Stimulated activated CD4-positive, alpha-beta T cell treated with anti-CD3 and anti-CD28 coated beads, Interleukin-4, amount 100 ng/mL, for 48 hours (primary cell): ENCODE measurements at places on chromosomes 3 and 15.

DNA sequence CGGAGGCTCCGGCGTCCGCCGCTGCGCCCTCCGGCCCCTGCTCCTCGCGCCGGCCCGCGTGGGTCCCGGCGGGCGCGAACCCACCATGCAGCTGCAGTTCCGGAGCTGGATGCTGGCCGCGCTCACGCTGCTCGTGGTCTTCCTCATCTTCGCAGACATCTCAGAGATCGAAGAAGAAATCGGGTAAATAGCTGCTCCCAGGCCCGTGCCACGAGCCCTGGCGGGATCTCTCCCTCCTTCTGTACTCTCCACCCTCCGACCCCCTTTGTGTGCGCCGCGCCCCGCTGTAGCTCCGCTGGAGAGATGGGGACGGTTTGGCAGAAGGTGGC lies 263 bp downstream of the ST8SIA2 start:
- DNase-seq: no peak

DNA sequence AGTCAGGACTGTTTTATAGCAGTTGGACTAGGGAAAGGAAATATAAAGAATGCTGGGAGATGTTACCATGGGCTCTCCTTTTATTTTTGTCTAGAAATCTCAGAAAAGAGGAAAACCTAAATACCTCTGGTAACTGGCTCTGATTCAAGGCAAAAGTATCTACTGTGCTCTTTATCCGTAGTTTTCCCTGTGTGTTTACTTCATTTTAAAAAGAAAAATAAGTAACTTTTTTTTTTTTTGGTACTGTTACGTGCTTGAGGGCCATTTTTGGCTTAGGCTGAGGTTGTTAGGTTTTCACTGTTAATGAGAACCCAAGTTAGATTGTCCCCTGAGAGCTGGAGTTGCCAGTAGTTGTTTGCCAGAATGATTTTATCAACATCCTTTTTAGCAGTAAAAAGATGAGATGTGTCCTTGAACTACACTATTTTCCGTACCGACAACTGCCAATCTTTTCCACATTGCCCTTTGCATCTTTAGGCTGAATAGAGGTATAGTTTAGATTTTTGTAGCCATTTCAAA lies 35.8 kb downstream of the IQGAP1 start:
- no peak for DNase-seq

DNA sequence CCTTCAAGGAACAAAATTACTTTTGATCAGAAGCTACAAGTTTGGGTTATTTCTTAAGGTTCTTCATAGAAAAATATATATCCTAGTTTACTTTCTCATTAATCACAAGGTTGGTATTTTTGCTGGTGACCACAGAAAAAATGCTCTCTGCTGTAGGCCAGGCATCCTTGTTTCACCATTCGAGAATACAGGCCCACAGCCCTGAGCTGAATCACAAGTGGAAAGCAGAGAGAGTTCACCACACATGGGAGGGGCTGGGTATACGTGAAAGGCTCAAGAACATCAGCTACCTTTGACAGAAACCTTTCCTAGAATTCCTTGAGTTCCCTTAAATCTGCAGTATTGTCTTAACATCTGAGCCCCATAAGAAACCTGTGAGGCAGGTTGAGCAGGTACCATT lies 23.2 kb downstream of the CPEB1 start:
- no peak for DNase-seq

DNA sequence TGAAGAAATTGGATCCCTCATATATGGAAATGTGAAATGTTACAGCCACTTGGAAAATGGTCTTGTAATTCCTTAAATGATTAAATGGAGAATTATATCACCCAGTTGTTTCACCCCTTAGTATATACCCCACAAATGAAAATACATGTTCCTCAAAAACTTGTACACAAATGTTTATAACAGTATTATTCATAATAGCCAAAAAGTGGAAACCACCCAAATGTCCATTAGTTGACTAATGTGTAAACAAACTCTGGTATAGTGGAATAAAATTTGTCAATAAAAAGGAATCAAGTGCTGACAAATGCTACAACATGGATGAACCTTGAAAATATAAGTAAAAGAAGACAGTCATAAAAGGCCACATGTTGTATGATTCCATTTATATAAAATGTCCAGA lies 12.5 kb downstream of the FAM162A start:
- no peak for DNase-seq

GRCh38 chr3:109943181-109943580 lies 605.8 kb upstream of the DPPA4 start:
- no peak for DNase-seq

DNA sequence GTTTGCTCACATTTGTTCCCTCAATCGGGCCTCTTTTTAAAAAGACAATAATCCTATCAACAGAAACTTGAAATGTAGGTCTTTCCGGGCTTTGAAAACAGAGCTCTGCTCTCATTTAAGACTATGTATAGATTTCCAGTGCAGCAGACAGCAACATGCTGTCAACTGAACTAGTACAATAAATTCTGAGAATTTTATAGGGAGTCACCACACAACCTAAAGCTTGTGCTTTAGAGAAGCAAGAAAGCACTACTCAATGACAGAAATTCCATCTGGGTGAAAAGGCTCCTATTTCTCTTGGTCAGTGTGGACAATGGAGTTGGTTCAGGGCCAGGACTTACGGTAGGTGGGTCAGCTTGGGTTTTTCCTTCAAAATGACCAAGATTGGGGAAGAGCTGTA lies 583.5 kb downstream of the ROBO1 start:
- no peak for DNase-seq

DNA sequence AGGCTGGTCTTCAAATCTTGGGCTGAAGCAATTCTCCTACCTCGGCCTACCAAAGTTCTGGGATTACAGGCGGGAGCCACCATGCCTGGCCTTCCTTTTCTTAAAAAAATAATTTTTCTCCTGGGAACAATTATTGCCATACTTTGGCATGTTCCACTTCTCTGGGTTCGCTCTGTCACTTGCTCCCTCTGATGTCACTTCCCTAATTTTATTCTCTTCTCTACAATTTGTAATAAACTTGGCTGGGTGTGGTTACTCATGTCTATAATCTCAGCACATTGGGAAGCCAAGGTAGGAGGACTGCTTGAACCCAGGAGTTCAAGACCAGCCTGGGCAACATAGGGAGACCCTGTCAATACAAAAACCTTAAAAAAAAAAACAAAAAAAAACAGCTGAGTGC lies 6.1 kb upstream of the IMPDH2 start:
- no peak for DNase-seq

DNA sequence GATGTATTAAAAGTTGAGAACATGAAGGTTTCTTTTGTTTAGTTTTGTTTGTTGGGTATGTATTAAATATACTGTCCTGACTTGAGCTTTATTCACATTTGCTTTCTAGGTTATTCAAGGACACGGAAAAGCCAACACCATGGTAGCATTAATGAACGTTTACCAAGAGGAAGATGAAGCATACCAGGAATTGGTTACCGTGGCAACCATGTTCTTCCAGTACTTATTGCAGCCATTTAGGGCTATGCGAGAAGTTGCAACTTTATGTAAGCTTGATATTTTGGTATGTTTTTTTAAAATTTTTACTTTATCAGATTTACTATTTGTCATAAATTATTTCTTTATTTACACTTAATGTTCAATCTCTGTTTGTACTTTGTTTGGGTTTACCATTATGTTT lies 3.6 kb downstream of the WHAMM start:
- no peak for DNase-seq

DNA sequence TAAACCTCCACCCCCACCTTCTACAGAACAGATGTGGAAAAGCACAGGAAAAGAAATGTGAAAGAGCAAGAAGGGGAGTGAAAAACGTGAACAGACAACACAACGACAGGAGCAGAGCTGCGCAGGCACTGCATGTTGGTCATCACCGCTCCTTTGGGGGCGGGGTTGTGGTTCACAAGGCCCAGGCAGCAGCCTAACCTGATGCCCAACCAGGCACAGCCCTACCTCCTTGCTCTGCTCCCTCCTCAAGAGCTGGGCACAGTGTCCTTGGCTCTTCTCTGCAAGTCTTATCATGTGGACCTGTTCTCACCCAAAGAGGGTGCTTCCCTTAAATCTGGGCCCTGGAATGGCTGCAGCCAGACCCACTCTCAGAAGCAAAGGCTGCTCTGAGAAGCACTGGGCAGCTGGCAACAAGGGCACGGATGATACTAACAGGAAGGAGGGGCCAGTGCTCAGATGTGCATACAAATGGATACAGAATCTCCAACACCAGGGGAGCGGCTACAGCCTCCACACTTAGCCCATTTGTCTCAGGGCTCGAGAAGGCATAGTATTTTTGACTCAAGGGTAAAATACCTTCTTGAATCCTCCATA lies 64.6 kb downstream of the DHX30 start:
- DNase-seq: no peak

DNA sequence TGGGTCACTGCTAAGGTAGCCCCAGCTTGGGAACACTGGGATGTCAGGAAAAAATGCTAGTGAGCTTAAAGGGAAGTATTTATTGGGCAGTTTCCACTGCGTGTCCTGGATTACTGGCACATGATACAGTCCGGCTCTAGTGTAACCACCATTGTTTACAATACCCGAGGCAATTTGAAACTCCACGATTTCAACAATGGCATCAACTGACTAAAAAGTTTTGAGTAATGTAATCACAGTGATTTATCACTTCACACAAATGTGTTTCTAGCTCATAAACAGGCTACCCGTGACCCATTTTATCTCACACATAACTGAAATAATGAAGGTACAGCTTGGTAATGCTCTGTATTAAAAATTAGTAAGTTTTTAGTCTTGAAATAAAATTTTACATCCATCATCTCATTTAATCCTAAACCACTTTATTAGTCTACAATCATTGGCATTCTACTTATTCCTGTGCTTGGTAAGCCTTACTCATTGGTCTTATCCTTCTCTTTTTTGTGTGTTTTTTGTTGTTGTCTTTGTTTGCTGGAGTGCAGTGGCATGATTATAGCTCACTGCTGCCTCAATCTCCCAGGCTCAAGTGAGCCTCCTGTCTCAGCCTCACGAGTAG lies 7.6 kb downstream of the ZMAT3 start:
- no peak for DNase-seq

GRCh38 chr3:177348974-177349373 lies 151.7 kb upstream of the TBL1XR1 start:
- DNase-seq: no peak

DNA sequence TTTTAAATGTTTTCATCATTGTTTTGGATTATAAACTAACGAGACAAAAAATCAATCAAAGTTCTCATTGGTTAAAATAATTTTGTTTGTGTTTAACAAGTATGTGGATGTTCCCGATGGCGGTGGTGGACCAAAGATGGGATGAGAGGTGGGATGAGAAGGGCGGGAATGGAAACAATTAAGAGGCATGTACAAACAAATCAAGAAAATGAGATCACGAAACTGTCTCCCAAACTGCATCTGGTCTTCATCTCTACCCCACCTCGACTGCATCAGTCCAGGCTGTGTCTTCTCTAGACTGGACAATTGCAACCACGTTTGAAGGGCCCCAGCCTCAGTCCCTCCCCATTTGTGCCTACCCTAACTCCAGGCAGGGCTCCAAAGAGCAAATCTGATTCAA lies 56.1 kb downstream of the SLC12A8 start:
- DNase-seq: no peak

DNA sequence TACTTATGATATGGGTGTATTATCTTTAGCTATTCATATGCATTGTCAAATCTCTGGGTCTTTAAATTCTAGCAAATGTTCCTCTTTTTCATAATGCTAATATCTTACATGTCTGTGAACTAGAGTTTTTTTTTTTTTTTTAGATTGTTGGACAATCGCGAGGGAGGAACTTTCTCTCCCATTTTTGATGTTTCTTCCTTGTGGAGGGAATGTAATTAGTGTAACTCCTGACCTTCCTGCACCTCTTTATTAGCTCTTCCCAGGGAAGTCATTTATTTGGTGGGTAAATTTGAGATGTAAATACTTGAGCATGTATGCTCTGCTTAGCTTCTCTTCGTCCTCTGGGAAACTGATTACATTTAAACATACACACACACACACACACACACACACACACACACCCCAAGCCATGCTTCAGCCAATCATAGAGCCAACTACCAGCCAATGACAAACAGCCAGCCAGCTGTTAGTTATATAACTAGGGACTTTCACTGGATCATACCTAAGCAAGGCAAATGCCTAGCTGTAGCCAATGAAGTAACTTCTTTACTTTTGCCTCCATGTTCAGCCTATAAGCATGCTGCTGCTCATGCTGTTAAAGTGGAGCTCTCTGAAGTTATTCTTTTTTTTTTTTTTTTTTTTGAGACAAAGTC lies 8.3 kb upstream of the USP8 start:
- no peak for DNase-seq

- no peak for DNase-seq
Observed at GRCh38 chr15:34890424-34890823, 79.1 kb downstream of the AQR start.

- no peak for DNase-seq
Observed at GRCh38 chr3:49248840-49249227, 28.2 kb downstream of the C3orf62 start.

GRCh38 chr3:179463319-179463718 lies 12.0 kb upstream of the GNB4 start:
- no peak for DNase-seq

DNA sequence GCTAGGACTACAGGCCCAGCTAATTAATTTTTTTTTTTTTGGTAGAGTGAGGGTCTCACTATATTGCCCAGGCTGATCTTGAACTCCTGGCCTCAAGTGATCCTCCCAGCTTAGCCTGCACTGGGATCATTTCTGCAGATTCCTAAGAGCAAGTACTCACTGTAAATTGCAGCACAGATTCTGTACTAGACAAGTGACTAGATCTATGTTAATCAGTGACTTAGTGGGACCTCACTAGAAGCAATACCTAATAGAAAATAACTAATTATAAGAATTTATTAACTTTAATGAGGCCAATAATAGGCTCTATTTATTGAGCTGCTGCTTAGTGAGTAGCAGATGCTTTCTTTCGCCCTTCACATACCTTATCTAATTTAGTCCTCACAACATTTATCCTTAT lies 10.6 kb upstream of the UTS2B start:
- DNase-seq: no peak

DNA sequence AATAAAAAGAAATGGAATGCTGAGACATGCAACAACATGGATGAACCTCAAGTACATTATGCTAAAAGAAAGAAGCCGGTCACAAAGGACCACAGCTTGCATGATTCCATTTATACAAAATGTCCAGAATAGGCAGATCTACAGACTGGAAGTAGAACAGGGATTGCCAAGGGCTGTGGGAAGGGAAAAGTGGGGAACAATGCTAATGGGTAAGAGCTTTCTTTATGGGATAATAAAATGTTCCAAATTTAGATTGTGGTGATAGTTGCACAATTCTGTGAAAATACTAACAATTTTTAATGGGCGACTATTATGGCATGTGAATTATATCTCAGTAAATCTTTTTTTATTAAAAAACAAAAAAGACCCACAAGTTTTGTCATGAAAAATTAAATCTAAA lies 106.2 kb downstream of the TMCO5A start:
- DNase-seq: no peak

- no peak for DNase-seq
Observed at GRCh38 chr3:16841041-16841753, 43.6 kb upstream of the PLCL2 start.

DNA sequence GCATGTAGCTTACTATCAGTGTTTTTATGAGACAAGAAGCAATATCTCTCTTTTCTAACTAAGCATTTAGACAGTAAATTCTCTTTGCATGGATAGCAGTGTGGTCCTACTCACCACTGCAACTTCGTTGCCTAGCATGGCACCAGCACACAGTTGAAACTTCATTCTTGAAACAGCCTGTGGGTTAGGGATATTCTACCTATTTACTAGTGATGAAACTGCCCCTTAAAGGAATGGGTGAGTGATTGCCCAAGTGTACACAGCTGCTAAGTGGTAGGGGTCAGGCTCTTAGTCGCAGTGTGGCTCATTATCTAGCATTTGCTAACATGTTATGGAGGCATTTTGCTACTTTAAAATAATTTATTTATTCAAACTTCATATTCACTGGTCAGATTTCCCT lies 78.4 kb downstream of the CHL1 start:
- no peak for DNase-seq
